ENCODE measurements at places on chromosomes 1 and 21.

DNA sequence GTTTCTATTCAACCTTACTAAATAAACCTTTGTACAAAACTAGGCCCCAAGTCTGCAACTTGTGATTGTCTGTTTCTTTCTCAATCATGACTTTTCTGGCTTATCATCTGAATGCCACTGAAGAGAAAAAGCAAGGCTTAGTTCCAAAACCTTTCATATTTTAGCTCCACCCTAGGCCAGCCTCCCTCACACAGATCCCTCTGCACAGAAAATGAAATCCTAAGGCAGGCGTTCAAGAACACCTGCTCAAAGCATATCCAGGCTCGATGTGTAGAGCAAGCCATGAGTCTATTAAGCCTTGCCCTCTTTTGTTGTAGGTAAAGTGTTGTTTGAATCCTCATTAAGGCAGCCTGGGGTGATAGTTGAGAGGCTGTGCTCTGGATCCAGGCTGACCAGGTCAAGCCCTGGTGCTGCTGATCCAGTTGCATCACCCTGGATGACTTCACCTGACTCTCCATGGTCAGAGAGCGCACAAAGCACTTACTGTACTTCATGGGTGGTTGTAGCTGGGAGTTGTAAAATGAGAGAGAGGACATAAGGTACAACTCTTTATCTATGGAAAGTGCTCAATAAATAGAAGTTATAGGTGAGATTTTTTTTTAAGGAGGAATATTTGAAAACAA lies 39.0 kb downstream of the FYB2 start:
- DNase-seq = no peak

DNA sequence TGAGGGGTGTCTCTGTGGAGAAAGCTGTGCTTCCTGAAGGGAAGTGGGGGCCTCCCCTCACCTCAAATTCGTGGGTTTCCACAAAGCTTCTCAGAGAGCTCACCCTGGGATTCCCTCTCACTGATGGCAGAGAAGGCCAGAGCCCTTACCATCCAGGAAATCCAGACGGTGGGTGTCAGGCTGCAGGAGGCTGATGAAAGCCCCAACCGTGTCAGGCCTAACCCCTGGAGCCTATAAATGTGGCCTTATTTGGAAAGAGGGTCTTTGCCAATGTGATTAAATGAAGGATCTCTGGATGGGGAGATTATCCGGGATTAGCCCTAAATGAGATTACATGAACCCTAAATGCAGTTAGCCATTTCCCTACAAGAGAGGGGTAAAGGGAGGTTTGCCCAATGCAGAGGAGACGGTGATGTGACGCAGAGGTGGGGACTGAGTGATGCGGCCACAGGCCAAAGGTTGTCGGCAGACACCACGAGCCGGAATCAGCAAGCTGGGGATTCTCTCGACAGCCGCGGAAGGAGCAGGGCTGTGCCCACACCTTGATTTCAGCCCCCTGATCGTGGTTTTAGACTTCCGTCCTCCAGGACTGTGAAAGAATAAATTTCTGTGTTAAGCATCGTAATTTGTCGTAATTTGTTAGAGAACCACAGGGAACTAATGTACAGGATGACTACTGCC lies 82.6 kb downstream of the TOMM20 start:
- no peak for DNase-seq

DNA sequence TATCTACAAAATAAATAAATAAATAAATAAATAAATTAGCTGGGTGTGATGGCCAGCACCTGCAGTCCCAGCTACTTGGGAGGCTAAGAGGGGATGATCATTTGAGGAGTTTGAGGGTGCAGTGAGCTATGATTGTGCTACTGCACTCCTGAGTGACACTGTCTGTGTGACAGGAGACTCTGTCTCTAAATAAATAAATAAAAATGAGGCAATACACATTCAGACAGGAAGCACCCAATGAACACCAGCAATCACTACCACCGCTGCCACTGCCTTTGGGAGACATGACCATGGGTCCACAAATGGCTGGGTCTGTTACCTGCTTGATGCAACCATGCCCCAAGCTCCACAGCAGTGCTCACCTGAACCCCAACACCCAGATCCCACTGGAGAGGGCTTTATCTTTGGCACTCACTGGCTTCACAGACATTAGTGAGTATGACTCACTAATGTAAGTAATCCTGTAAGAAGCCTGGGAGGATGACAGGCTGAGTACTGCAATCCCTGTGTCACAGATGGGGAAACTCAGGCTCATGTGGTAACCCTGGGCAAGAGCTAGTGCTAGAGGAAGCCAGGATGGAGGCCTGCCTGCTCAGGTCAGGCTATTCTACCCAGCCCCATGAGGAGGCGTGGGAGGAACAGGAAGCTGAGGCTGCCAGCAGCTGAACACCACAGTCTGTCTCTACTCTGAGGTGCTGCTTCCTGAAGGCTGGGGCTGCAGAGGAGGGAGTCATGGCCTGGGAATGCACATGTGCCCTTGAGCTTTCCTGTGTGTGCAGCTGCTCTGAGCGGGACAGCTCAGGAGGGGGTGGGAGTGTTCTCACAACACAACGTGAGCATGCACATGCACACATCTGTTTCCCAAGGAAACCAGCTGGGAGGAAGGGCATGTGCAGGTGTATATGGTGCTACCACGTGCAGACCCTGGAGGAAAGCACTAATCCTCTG lies 43.0 kb downstream of the SLC9A1 start:
- peak; percentile 34 for DNase-seq

GRCh38 chr1:235313262-235313661 lies 14.7 kb downstream of the ARID4B start:
- DNase-seq = no peak

DNA sequence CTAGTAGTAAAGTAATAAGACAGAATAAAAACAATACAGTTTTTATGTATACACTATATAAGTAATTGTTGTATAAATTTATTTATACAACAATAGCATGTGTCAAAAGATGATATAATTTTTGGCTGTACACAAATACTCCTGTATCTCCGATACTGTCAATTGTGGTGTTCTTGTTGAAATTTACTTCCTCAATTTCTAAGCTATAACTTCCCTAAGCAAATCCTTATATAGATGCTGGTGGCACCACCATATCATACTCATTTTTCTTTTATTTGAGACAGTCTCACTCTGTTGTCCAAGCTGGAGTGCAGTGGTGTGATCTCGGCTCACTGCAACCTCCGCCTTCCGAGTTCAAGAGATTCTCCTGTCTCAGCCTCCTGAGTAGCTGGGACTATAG lies 141.0 kb upstream of the HP1BP3 start:
- DNase-seq = no peak

DNA sequence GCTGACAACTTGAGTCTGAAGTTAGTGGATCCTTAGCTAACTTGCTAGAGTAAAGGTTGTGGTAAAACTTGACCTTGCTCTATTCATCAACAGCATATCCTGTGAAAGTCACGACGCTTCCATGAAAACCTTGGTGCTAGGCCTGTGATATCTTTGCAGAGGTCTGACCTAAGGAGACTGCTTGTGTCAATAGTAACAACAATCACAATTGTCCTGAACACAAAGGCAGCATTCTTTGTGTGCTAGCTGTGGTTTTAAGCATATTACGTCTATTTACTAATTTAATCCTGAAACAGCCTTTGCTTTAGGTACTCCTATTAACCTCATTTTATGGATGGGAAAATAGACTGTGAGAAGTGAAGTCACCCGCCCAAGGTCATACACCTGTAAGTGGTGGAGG lies 2.8 kb upstream of the CLDN14 start:
- DNase-seq = no peak

DNA sequence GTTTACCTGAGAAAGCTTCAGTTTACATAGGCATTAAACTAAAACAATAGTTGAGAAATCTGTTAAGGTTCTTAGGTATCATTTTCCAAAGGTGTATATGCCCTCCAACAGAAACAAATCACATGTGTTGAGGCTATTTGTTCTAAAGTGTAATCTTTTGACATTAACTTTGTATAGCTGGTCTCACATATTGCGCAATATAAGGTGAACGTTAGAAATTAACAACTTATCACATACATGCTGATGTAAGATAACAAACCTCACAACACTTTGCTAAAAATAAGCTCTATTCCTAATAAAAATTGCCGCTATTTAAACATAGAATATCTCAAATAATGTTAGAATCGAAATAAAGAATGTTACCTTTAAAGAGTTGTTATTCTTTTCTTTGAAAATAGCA lies 340.6 kb downstream of the SRGAP2C start:
- DNase-seq = no peak

DNA sequence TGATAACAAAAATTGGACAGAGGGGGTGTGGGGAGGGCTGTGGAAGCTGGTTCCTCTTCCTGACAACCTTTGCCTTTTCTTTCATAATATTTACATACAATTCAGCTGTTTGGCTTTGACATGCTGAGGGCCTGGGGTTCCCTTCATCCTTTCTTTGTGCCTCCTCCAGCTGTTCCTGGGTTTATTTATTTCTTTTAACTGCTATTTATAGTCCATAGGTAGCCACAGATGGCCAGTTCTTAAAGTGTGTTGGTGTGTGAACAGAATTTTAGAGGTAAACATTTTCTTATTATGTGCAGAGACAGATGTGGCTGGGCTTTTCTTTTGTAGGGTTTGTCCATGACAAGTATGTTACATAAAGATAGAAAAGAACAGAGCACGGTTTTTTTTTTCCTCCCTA lies 34.1 kb upstream of the CNIH3 start:
- no peak for DNase-seq

GRCh38 chr1:185926588-185926987 lies 192.4 kb downstream of the HMCN1 start:
- no peak for DNase-seq

- DNase-seq = no peak
Observed at GRCh38 chr1:117232531-117232930, 21.8 kb upstream of the VTCN1 start.

DNA sequence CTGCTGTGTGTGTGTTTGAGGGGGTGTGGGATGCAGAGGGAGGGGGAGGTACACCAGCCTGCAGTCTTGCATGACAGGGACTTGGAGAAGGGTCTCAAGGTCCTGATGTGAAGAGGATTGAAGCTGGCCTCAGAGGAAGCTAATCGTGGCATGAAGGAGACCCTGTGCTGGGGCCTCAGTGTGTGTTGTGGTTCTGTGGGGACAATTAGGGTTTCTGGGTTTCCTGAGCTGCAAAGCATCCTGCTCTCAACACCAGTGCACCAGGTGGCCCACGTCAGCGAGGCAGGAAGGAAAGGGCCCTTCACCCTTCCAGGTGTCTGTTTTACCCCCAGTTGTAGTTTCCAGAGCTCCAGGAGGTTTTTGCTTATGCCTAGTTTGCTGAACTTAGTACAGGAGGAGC lies 52.8 kb downstream of the TENT5C start:
- no peak for DNase-seq

GRCh38 chr1:93347334-93347899 lies 1.7 kb downstream of the DR1 start:
- no peak for DNase-seq

GRCh38 chr1:206892351-206892984 lies 4.8 kb upstream of the IL24 start:
- no peak for DNase-seq

Measured in activated CD8-positive, alpha-beta memory T cell treated with anti-CD3 and anti-CD28 coated beads for 48 hours (primary cell).